ENCODE measurements at places on chromosomes 12 and 14. TPM values are rescaled to one million over a fixed set of nuclear protein-coding genes. Genes with fewer than 3 reads are reported as not detected.
A peak's percentile ranks its signal among the peaks of the same experiment; 100 is the strongest.

Gene ARHGAP9
- total RNA-seq: 106 TPM

Gene MMP19
- not detected for total RNA-seq

Gene SLC10A1
- not detected for total RNA-seq

Gene DPPA3
- total RNA-seq: not detected

Gene CSRP2
- 3.5 TPM for total RNA-seq

Gene KRT78
- not detected for total RNA-seq

Gene PITPNM2
- total RNA-seq: 16.2 TPM

Gene P2RX4
- 25.2 TPM for total RNA-seq

DNA sequence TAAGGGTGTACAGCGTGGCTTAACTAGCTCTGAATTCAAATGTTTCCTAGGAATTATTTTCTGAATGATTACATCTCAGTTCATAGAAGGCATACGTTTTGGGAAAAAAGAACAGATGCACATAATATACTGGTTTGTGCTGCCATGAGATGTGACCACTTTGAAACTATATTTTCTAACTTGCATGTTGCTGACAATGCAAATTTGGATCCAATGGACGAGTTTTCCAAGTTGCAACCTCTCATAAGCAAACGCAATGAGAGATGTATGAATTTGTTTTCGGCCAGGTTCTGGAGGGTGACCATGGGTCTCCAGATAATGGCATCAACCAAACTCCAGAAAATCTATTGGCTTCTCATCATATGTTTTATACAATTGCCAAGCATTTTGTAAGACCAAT lies 1445.4 kb downstream of the AACS start:
- no peak overlapping the region for H3K27ac ChIP-seq
- H3K4me3 ChIP-seq: no peak overlapping the region
- no peaks in the 10 kb centered on the region for H3K27me3 ChIP-seq
- peaks cover 7% of the 10 kb centered on the region for H3K4me1 ChIP-seq
- no peaks in the 10 kb centered on the region for H3K36me3 ChIP-seq
- no peak for DNase-seq

GRCh38 chr12:50615907-50616296 lies 111.1 kb downstream of the DIP2B start:
- no peaks in the 10 kb centered on the region for H3K27me3 ChIP-seq
- no peak overlapping the region for H3K27ac ChIP-seq
- DNase-seq: no peak
- no peaks in the 10 kb centered on the region for H3K36me3 ChIP-seq

- H3K4me1 ChIP-seq: no peaks in the 10 kb centered on the region
- no peak overlapping the region for H3K27ac ChIP-seq
- no peak overlapping the region for H3K4me3 ChIP-seq
- peaks cover 4% of the 10 kb centered on the region for H3K27me3 ChIP-seq
Measured at GRCh38 chr14:70086685-70087379, 101.9 kb downstream of the SLC8A3 start.

DNA sequence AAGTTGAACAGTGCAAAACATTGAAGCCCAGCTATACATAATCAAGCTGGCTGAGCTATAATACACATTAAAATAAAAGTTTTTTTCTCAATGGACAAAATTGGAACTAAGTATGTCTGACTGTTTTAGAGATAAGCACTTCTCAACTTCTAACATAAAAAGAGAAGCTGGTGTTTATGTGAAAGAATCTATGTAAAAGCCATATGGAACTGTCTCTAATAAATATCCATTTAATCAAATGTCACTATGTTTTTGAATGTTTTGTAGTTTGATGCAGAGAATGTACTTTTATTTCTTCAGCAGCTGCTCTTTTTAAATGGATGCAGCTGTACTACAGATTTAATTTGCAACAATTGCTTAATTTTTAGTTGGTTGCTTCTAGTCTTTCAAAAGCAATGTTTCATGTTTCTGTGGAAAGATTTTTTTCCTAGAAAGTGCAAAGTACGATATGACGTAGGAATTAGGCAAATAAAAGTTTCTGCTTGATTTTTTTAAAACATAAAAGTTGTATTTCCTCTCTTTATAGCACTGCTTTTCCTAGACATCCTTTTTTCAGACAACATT lies 114.2 kb downstream of the PDE3A start:
- no peaks in the 10 kb centered on the region for H3K4me1 ChIP-seq
- no peak for DNase-seq
- no peaks in the 10 kb centered on the region for H3K36me3 ChIP-seq
- H3K27me3 ChIP-seq: no peaks in the 10 kb centered on the region
- no peak overlapping the region for H3K27ac ChIP-seq
- H3K4me3 ChIP-seq: no peak overlapping the region

DNA sequence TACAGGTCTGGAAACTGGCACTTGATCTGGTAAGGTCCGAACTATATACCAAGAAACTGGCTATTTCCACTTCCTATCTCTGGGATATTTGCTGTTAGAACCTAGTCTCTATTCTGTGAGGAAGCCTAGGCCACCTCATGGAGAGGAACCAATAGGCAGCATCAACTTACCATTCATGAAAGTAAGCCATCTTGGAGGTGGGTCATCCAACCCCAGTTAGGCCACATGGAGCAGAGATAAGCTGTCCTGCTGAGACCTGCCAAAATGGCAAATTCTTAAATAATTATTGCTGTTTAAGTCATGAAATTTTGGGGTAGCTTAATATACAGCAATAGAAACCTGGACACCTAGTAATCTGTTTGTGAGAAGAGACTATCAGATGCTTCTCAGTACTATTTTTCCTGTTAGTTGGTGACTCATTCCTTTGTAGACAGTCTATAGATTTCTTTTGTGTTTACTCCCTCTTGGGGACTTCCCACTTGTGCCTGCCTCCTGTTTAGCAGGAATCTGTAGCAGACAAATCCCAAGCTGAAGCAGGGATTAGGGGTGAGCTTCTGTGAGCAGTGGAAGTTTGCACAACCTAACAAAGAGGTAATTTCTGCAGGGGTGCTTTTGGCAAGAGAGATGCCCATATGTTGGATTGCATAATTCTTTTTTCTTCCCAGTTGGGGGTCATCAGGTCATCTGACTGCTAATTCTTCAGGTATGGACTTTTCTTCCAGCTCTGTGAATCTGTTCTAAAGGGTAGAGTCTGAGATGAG lies 136.8 kb downstream of the IGF1 start:
- no peaks in the 10 kb centered on the region for H3K36me3 ChIP-seq
- no peak overlapping the region for H3K4me3 ChIP-seq
- peaks cover 2% of the 10 kb centered on the region for H3K4me1 ChIP-seq

DNA sequence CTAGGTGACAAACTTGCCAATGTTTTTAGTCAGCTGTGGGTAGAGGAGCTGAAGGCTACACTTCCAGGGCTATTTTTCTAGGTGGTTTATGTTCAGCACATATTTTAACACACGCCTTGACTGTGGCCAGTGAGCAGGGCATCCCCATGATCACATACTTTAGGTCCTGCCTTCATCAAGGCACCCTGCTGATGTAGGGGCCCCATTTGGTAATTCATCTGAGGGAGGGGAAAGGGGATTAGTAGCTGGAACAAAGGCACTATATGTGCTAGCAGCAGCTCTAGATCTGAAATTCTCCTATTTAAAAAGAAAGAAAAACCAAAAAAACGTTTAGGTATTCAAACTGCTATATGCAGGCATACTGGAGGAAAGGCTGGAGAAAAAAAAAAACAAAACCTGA lies 14.5 kb downstream of the EGLN3 start:
- peak overlapping the region; percentile 4 for H3K27ac ChIP-seq
- H3K27me3 ChIP-seq: peaks cover 6% of the 10 kb centered on the region
- no peak for DNase-seq
- peaks cover 45% of the 10 kb centered on the region for H3K36me3 ChIP-seq
- no peak overlapping the region for H3K4me3 ChIP-seq

DNA sequence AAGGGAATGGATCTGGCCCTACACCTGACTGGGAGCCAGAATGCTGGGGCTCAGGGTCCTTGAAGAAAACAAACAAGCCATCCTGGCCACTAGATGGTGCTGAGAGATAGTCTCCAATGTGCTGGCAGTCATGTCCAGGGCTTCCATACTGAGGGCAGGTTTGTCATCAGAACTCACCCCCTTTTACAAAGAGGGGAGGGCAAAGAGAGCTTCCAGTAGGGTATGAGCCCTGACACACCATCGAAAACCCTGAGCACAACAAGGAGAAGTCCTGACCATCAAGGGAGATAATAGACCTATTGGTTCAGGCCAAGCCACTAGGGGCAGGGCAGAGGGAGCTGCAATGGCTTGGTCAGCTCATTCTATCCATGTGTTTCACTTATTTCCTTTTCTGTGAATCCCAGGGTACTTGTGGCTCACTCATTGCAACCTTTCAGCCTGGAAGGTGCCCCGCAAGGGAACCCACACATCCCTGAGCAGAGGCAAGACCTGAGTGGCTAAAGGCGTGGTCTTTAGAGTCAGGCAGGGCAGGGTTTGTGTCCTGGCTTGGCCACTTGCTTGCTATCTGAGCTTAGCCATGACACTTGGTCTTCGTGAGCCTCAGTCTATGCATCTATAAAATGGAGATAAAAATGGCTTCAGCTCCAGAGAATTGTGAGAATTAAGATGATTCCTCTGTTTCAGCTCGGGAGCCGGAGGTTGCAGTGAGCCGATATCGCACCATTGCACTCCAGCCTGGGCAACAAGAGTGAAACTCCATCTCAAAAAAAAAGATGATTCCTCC lies 6.2 kb upstream of the PLEKHH1 start:
- no peak overlapping the region for H3K27ac ChIP-seq
- H3K4me3 ChIP-seq: no peak overlapping the region
- H3K4me1 ChIP-seq: no peaks in the 10 kb centered on the region

- peaks cover 62% of the 10 kb centered on the region for H3K36me3 ChIP-seq
- H3K27me3 ChIP-seq: no peaks in the 10 kb centered on the region
- H3K27ac ChIP-seq: peak overlapping the region; percentile 98
- no peak for DNase-seq
- H3K4me3 ChIP-seq: peak overlapping the region; percentile 99
- H3K4me1 ChIP-seq: peaks cover 50% of the 10 kb centered on the region
Measured at GRCh38 chr12:12718381-12718759, 1.2 kb downstream of the CDKN1B start.

GRCh38 chr14:63962906-63963305 lies 110.1 kb downstream of the SYNE2 start:
- no peaks in the 10 kb centered on the region for H3K27me3 ChIP-seq
- H3K4me3 ChIP-seq: no peak overlapping the region
- DNase-seq: no peak
- no peak overlapping the region for H3K27ac ChIP-seq

DNA sequence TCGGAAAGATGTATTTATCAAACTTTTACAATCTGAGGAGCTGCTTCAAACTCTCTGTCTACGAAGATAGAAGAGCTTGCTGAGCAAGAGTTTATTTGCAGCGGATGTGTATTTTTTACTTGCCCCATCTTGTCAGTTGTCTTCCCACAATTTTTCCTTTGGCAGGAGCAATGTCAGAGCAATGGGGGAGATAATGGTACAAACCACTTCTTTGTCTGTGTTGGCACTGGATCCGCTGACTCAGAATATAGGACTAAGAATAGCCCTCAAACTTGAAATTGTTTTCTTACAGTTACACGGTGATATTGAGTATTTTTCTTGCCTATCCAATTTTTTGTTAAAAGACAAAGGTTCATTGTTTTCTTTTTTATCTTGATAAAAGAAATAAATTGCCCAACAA lies 27.6 kb downstream of the HELB start:
- no peak overlapping the region for H3K27ac ChIP-seq
- no peaks in the 10 kb centered on the region for H3K27me3 ChIP-seq

DNA sequence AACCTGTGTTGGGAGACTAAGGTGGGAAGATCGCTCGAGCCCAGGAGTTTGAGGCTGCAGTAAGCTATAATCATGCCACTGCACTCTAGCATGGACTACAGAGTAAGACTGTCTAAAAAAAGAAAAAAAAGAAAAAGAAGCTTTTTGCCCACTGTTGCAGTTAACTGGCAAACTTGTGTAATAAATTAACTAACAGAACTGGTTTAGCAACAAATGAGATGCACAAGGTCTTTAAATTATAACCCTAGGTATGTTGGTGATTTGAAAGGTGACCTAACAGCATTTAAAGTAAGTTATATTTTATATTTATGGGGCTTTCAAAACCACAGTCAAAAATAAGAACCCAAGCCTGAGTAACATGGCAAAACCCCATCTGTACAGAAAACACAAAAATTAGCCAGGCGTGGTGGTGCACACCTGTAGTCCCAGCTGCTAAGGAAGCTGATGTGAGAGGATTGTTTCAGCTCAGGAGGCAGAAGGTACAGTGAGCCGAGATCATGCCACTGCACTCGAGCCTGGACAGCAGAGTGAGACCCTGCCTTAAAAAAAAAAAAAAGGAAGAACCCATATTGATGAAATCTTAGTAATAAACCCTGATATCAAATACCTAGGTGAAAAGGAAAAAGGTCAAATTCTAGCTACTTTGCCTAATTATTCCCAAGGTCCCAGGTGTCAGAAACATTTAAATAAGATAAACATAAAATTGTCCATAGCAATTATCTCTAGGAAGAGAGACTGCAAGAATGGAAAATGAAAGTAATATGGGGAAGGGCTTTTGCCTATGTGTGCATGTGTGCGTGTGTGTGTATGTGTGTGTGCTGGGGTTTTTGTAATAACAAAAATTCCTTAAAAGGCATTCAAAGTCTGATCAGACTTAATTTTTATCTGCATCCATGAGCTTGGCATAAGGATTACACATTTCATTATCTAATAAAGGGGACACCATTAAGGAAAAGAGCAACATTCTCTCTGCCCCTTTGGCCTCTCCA lies 15.4 kb downstream of the SYNE2 start:
- H3K27ac ChIP-seq: no peak overlapping the region
- H3K27me3 ChIP-seq: peaks cover 8% of the 10 kb centered on the region
- H3K4me3 ChIP-seq: peak overlapping the region; percentile 15
- DNase-seq: no peak

DNA sequence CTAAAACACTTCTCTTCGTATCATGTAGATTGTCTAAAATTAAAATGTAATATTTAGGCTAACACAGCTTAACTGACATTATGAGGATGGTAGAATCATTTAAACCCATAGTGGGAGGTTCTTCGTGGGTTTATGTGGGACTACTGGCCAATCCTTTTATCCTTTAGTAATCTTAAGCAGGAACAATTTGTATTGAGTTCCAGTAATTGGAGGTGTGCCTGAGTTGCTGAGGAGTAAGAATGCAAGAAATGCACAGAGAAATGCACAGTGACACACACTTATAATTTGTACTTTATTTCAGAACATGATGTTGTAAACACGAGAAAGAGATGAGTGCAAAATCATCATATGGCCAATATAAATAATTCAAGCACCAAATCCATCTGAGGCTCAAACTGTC lies 22.3 kb downstream of the OTOGL start:
- peaks cover 6% of the 10 kb centered on the region for H3K27me3 ChIP-seq
- no peak overlapping the region for H3K27ac ChIP-seq
- no peak for DNase-seq
- H3K4me3 ChIP-seq: no peak overlapping the region

- H3K4me3 ChIP-seq: peak overlapping the region; percentile 99
- H3K27ac ChIP-seq: peak overlapping the region; percentile 93
Measured at GRCh38 chr14:103386713-103387329, 1.6 kb downstream of the MARK3 start.

GRCh38 chr12:131040491-131040890 lies 86.8 kb downstream of the ADGRD1 start:
- H3K4me3 ChIP-seq: no peak overlapping the region
- H3K4me1 ChIP-seq: no peaks in the 10 kb centered on the region
- H3K27me3 ChIP-seq: no peaks in the 10 kb centered on the region
- H3K36me3 ChIP-seq: no peaks in the 10 kb centered on the region
- no peak overlapping the region for H3K27ac ChIP-seq
- DNase-seq: no peak
